ENCODE measurements at places on chromosomes 7 and 10.

DNA sequence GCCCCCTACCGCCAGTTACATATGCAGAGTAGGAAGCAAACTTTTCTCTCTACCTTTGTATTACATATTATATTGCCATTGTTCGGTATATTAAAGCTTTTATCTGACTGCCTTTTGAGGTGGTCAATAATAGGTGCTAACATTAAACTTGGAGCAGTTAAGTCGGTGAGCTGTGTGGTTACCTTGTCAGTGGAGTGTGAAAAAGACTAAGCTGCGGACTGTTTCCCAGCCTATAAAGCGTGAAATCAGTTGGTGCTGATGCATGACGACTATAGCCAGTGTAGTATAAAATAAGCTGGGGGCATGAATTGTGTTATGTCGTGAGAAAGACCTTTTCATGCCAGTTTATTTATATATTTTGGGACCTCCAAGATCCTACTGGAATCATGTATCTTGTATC lies 33.7 kb downstream of the R3HCC1L start:
- DNase-seq: no peak

GRCh38 chr10:102451105-102451969 lies at the start of gene C10orf95:
C10orf95 (minus strand) TSS chr10:102451543; CDS start chr10:102451093, 450 bp downstream.
- no peak for DNase-seq

GRCh38 chr7:52498366-52498765 lies 537.1 kb upstream of the POM121L12 start:
- no peak for DNase-seq

GRCh38 chr10:116118847-116119246 lies 154.2 kb downstream of the GFRA1 start:
- no peak for DNase-seq

GRCh38 chr7:26978146-26978545 lies 113.8 kb upstream of the SKAP2 start:
- no peak for DNase-seq

GRCh38 chr7:69002416-69002815 lies 595.9 kb upstream of the AUTS2 start:
- DNase-seq: no peak

- DNase-seq: no peak
These were observed 104.7 kb upstream of the EEPD1 start for GRCh38 chr7:36048141-36048901.

- peak; percentile 32 for DNase-seq
These were observed 49.8 kb downstream of the PAXIP1 start for GRCh38 chr7:154953006-154953684.

DNA sequence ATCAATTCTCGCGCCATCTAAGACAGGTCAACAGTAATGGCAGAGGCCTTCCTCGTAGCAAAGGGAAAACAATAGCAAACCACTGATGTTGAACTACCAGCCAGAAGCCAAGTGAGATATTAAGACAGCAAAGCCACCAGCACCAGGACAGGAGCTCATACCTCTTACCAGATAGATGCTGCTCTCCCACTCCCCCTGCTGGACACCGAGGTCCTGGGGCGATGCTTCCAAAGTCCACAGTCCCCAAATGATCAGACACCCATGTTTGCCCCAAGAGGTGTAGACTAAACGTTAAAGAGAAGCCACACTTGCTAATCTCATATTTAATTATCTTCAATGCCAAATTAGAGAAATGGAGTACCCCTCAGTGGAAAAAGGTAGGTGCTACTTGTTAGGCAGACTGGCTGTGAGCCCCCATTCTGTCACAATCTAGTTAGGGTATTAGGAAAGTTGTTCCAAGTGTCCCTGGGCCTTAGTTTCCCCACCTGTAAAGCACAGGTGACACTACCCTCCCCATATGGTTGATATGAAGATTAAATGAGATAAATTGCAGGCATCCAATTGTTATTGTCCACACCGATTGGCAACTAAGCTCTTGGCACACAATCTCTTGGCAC lies 39.9 kb downstream of the TOMM7 start:
- peak; percentile 16 for DNase-seq

DNA sequence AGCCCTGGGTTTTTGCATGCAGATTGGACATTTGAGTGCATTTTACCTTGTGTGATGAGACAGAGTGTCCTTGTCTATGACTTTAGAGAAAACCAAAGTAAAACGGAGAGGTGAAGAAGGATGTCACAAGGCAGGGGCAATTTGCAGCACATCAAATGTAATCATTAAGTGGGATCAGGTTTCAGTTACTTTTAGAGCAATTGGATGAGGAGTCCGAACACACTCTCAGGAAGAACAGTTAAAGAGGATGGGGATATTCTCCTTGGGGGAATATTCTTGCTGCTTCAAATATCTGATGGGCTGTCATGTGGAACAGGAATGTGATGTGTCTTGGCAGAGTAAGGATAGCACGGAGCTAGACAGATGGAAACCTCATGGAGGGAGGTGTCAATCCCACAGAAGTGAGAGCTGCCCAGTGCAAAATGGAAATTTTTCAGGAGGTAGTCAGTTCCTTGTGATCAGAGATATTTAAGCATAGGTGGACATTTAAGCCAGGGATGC lies 757 bp downstream of the RAB19 start:
- no peak for DNase-seq

- no peak for DNase-seq
These were observed 10.5 kb downstream of the YME1L1 start for GRCh38 chr10:27143686-27144085.

DNA sequence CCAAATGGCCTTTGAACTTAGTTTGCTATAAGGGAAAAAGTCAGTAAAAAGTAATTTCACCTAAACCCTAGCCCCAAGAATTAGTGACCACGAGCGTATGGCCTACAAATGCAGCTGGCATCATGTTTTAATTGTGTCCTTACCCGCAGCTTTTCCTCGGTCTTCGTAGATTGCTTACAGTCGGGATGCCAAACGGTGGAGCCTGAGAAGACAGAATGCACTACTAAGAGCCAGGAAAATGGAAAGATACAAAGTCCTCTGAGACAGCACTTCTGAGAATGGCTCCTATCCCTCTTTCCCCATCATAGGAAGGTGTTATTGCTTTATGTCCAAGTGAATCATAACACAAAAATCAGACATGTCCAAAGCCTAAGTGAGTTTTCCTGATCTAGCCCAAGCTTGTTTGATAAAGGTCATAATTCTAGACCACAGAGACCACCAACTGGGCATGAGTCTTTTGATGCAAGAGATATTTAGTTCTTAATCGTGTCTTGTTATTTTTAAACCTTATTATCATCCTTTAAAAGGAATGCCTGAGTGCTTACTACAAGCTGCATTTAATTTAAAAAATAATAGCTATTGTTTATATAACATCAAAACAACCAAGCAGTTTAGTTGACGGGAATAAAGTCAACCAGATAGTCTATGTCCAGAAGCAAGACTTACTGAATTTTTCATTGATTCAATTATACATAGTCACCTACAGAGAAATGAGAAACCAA lies 83.7 kb upstream of the AFAP1L2 start:
- no peak for DNase-seq

GRCh38 chr7:148434181-148434757 lies 156.3 kb upstream of the C7orf33 start:
- no peak for DNase-seq

DNA sequence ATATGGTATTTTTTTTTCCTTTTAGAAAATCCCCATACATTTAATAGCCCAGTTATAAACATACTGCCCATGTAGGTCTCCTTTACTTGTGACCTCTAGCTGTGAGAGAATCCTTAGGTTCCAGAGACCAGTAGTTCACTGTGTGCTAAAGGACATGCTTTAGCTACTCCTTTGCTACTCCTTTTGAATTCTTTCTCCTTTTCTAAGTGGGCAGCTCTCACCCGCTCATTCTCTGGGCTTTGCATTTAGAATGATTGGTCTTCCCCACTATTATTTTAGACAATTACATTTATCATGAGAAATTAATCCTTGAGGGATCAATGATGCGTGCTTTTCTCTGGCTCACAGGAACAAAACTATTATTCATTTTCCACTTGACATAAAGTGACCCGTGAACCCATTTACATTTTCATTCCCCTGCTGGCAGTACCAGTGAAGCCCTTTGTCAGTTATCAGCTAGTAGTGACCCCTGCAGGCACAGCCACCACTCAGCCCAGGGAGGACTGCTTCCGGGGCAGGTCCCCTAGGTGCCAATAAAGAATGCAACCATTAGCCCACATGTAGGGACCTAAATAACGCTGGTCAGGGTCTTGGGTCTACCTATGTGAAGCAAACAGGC lies 844.3 kb downstream of the CNTNAP2 start:
- DNase-seq: no peak

- no peak for DNase-seq
These were observed 34.9 kb downstream of the TAX1BP1 start for GRCh38 chr7:27774717-27775328.

DNA sequence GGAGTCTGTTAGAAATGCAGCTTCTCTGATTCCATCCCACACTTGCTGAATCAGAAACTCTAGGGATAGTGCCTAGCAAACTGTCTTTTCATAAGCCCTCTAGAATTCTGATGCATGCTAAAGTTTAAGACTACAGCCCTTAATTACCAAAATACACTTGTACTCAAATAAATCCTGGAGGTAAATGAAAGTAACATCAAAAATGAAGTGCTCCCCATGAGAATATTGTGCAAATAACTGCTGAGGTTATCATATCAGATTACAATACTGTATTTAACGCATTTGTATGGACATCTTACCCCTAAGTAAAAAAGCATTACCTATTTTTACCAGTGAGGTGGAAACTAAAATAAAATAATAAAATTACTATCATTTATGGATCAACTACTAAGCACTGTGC lies 104.7 kb downstream of the CHCHD3 start:
- DNase-seq: no peak

- no peak for DNase-seq
These were observed at the start of gene COL13A1 for GRCh38 chr10:69801434-69802315. COL13A1 (plus strand) TSS chr10:69801906; CDS start chr10:69802424, 518 bp downstream.

GRCh38 chr10:102770792-102771191 lies 27.0 kb downstream of the WBP1L start:
- no peak for DNase-seq

DNA sequence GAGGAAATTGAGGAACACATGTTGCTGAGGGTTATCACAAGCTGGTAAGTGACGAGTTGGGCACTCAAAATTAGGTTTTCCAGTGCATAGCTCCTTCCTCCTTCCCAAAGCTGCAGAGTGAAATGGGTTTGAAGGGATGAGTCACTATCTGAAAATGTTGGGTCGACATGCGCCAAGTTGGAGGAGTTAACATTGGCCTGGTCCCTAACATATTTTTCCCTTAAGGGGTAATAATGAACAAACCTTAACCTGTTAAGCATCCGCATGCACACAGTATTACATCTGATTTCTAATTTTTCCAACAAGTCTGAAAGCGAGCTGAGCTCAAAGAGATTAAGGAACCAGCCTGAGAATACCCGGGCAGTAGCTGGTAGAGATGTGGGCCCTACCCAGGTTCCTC lies 20.7 kb upstream of the TECTB start:
- no peak for DNase-seq

DNA sequence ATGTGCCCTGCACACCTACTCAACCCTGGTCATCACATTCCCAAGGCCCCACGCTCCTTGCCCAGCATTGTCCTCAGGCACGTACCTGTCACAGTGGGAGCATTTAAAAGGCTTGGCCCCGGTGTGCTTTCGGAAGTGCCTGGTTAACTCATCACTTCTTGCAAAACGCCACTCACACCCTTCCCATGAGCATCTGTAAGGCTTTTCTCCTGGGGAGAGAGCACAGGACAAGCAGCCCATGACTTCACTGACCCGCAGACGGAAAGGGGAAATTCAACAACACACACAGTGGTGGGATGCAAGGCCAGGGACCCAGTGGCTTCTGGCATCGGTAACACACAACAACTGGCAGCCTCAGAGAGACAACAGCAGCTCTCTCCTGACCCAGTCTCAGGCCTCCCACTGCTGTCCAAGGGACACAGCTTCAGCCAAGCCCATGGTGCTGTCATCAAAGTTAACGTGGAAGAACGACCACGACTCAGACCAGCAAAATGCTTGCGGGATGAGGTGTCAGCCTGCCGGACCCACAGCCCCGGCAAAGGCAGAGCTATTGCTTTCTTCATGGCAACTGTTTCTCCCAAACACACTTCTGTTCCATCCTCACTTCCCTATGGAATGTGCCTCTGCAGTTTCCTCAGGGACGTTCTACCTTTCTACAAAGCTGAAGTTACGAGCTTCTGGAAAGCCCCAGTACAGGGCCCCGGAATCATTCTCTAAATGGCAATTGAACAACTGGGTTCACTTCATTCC lies 4.8 kb downstream of the KLF6 start:
- no peak for DNase-seq

GRCh38 chr10:121085367-121085766 lies 234.2 kb downstream of the WDR11 start:
- DNase-seq: no peak

DNA sequence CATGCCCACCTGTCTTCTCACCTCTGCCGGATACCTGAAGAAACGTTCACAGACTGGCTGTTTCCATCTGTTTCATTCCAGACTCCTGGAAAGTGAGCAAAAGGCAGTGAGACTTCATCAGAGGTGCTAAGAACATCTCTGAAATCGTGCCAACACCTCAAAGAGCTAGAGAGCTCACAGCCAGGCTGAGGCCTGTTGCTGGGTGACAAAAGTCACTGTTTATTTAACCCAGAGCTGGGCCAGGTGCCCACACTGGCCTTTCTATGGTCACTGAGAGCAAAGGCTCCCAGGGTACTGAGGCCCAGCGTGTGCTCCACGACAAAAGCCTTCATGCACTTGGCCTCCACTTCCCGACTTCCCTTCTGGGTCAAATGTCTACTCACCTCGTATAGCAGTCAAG lies 3.7 kb upstream of the NANOS1 start:
- no peak for DNase-seq

GRCh38 chr10:1560535-1561192 lies 176.7 kb downstream of the ADARB2 start:
- DNase-seq: no peak

GRCh38 chr10:129949891-129950291 lies 14.2 kb downstream of the EBF3 start:
- DNase-seq: no peak

- no peak for DNase-seq
These were observed 83.3 kb upstream of the KLF6 start for GRCh38 chr10:3868271-3868664.

- no peak for DNase-seq
These were observed 351.1 kb upstream of the ETV1 start for GRCh38 chr7:14340393-14341074.

DNA sequence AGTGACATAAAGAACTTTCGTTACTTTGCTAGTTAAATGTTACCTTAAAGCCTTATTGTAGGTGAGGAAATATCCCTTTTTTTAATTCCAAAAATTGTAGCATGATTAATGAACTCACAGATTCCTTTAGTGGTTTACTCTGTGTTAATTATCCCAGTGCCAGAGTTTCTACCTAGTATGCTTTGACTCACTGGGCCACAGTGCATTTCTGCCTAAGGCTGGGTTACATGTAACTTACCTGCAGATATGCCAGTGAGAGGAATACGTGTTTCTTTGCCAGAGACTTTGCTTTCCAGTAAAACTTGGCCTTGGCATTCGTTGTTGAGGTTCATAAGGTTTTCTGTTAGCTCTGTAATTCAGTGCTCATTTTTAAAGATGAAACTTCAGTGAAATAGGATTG lies 380.8 kb upstream of the LRGUK start:
- no peak for DNase-seq

GRCh38 chr7:42232275-42232674 lies 4.7 kb downstream of the GLI3 start:
- DNase-seq: no peak

GRCh38 chr7:65221683-65222082 lies 152.0 kb upstream of the ZNF92 start:
- DNase-seq: no peak

GRCh38 chr10:128263891-128264688 lies 137.9 kb upstream of the MKI67 start:
- DNase-seq: peak; percentile 7

GRCh38 chr7:134865001-134865845 lies 85.8 kb downstream of the CALD1 start:
- DNase-seq: no peak
